ENCODE measurements at places on chromosomes 4 and X.
A peak's percentile ranks its signal among the peaks of the same experiment; 100 is the strongest.

DNA sequence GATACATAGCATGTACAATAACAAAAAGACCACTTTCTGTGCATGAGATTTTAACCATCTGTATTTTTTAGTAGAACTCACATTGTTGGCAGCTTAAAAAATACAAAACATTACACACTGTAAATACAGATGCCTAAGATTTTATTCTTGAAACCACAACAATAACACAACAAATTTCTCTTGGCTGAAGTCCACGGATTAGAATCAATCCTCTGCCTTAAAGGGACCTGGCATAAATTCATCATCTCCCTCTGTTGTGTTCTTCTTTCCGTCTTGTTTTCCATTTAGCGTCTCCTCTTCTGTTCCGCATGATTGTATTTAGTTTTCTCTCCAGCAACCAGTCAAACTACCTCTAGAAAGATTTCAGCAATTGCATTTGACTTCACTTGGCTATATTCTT lies 231.0 kb downstream of the SPOCK3 start:
- no peak for DNase-seq
- H3K27me3 ChIP-seq = no peaks in the 10 kb centered on the region
- H3K4me1 ChIP-seq = no peaks in the 10 kb centered on the region
- H3K36me3 ChIP-seq = no peaks in the 10 kb centered on the region

DNA sequence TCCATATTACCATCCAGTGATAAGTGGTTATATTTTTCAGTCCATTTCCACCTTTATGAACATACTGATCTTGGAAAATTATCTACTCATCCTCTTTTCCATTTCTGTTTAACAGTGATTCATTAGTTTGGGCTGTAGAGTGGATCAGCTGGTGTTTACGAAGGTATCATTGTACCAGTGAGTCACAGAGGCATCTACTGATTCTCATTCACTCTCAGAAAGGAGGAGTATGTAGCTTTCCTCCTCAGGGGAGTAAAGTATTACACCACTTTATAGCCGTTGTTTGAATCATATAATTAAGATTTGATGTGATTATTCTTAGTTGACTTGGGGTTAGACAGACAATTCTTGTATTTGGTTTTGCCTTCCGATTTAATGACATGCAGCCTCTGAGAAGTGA lies 74.7 kb downstream of the GALNT7 start:
- H3K4me3 ChIP-seq = no peak overlapping the region
- H3K27me3 ChIP-seq = no peaks in the 10 kb centered on the region
- H3K36me3 ChIP-seq = peaks cover 6% of the 10 kb centered on the region
- no peak overlapping the region for H3K27ac ChIP-seq
- H3K4me1 ChIP-seq = peaks cover 54% of the 10 kb centered on the region

DNA sequence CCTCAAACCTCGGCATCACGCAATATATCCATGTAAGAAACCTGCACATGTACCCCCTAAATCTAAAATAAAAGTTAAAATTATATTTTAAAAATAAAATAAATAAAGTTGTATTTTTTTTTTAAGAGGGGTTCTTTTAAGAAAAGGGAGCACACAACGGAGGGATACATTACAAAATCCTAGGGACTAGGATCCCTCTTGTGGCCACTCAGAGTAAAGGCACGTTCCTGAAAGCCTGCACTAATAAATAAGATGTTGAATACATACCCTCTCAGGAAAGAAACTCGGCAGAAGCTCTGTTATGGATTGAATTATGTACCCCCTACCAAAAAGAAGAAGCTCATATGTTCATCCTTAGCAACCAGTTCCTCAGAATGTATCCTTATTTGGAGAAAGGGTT lies 50.9 kb upstream of the PRDX4 start:
- H3K4me3 ChIP-seq = no peak overlapping the region
- H3K36me3 ChIP-seq = no peaks in the 10 kb centered on the region
- peaks cover 6% of the 10 kb centered on the region for H3K27me3 ChIP-seq
- no peak for DNase-seq
- no peak overlapping the region for H3K27ac ChIP-seq

DNA sequence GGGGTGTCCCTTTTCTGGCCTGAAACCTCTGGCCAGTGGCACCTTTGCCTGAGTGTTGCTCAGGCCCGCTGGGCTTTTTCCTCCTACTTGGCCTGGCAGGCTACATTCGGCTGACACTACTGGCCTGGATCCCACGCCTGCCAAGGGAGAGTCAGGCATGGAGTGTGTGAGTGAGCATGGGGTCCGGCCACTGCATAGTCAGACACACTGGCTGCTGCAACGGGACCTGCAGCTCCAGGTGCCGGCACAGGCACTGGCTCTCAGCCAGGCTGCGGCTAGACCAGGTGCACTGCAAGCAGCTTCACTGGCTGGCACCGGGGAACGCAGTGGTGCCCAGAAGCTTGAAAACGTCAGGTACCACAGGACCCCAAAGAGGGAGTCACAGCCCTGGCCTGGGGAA lies 434.9 kb downstream of the ARHGAP24 start:
- DNase-seq = no peak
- H3K27ac ChIP-seq = no peak overlapping the region
- H3K36me3 ChIP-seq = peaks cover 11% of the 10 kb centered on the region
- peaks cover 12% of the 10 kb centered on the region for H3K4me1 ChIP-seq
- no peaks in the 10 kb centered on the region for H3K27me3 ChIP-seq

GRCh38 chrX:71510161-71510560 lies 22.7 kb upstream of the OGT start:
- H3K4me3 ChIP-seq = no peak overlapping the region
- DNase-seq = no peak
- H3K27me3 ChIP-seq = no peaks in the 10 kb centered on the region
- H3K27ac ChIP-seq = no peak overlapping the region
- H3K36me3 ChIP-seq = peaks cover 5% of the 10 kb centered on the region

GRCh38 chr4:133263104-133263503 lies 114.0 kb downstream of the PCDH10 start:
- no peak for DNase-seq
- H3K27me3 ChIP-seq = no peaks in the 10 kb centered on the region
- no peaks in the 10 kb centered on the region for H3K36me3 ChIP-seq
- H3K4me3 ChIP-seq = no peak overlapping the region
- no peak overlapping the region for H3K27ac ChIP-seq

DNA sequence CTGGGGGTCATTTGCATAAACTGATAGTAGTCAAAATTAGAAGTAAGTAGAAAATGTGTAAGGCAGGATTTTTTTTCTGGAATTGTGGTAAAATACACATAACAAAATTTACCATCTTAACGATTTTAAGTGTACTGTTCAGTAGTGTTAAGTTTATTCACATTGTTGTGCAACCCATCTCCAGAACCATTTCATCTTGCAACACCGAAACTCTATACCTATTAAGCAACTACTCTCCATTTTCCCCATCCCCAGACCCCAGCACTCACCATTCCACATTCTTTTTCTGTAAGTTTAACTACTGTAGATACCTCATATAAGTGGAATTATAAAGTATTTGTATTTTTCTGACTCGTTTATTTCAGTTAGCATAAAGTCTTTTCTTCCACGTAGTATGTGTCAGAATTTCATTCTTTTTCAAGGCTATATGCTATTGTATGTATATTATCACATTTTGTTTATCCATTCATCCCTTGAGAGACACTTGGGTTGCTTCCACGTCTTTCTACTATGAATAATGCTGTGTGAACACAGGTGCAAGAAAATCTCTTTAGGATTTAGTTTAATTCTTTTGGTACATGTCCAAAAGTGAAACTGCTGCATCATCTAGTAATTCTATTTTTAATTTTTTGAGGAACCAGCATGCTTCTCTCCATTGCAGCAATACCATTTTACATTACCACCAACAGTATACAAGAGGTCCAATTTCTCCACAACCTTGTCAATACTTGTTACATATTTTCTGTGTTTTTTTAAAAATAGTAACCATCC lies 39.1 kb upstream of the NSUN7 start:
- no peak overlapping the region for H3K4me3 ChIP-seq
- no peak overlapping the region for H3K27ac ChIP-seq
- peaks cover 16% of the 10 kb centered on the region for H3K27me3 ChIP-seq
- H3K4me1 ChIP-seq = peaks cover 2% of the 10 kb centered on the region

- DNase-seq = no peak
- peaks cover 41% of the 10 kb centered on the region for H3K4me1 ChIP-seq
- peaks cover 13% of the 10 kb centered on the region for H3K36me3 ChIP-seq
- no peak overlapping the region for H3K4me3 ChIP-seq
Measured at GRCh38 chr4:184269879-184270430, 52.3 kb upstream of the ENPP6 start.

DNA sequence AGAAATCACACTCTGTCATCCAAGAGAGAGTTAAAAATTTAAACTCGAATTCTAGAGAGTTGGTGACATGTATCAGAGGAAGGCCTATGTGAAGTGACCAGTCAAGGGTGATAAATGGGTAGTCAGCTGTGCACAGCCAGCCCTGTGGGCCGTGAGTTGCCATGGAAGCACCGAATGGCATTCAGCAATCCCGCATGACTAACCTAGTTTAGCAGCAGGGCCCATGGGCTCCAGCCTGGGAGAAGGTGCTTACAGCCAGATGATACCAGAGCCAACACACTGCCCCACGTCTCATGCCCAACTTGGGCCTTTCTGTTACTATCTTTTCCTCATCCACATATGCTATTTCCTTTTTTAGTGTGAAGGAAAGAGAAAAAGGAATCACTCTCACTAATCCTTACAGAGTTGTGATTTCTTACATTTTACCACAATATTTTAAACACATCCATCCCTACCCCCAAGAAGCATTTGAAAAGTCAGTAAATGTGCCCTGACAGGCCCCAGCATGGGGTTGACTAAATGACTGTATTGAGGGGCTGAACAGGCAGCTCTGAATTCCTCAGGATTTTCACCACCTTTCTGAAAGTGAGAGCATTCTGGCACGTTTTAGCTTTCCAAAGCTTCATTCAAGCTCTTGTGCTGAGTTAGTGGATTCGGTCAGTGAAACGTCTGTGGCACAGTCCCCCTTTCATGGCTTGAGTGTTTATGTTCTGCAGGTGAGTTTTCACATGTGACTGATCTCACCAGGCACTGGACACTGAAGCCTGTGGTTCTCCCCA lies 104.2 kb downstream of the AFF1 start:
- H3K4me3 ChIP-seq = peak overlapping the region; percentile 25
- H3K36me3 ChIP-seq = no peaks in the 10 kb centered on the region
- peaks cover 41% of the 10 kb centered on the region for H3K4me1 ChIP-seq
- DNase-seq = no peak
- peak overlapping the region; percentile 83 for H3K27ac ChIP-seq

- H3K27ac ChIP-seq = no peak overlapping the region
- no peaks in the 10 kb centered on the region for H3K36me3 ChIP-seq
- H3K27me3 ChIP-seq = no peaks in the 10 kb centered on the region
- no peak overlapping the region for H3K4me3 ChIP-seq
- H3K4me1 ChIP-seq = no peaks in the 10 kb centered on the region
Measured at GRCh38 chr4:13176741-13177142, 307.4 kb downstream of the RAB28 start.

DNA sequence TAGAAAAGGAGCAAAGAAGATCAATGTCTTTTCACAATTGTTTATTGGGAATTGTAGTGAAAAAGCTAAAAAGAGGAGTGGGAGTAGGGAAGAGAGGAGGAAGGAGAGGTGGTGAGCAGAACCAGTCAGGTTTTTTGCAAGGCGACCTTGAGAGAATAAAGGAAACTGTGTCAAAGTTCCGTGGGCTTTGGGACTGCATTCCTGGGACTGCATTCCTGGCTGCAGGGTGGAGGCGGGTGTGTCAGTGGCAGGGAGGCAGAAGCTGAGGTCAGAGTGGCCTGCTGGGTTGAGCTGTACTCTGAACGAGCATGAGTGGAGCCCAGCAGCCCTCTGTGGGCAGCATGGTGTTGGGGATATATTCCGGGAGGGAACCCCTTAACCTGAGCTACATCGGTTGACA lies 66.8 kb upstream of the UCP1 start:
- H3K27ac ChIP-seq = peak overlapping the region; percentile 6
- no peak overlapping the region for H3K4me3 ChIP-seq

GRCh38 chr4:55103224-55103623 lies 22.2 kb downstream of the KDR start:
- no peak overlapping the region for H3K4me3 ChIP-seq
- H3K4me1 ChIP-seq = no peaks in the 10 kb centered on the region
- peaks cover 5% of the 10 kb centered on the region for H3K27me3 ChIP-seq
- no peak for DNase-seq
- no peak overlapping the region for H3K27ac ChIP-seq
- H3K36me3 ChIP-seq = no peaks in the 10 kb centered on the region

GRCh38 chrX:19990151-19990555 lies 708 bp downstream of the BCLAF3 start:
- no peak overlapping the region for H3K27ac ChIP-seq
- peaks cover 13% of the 10 kb centered on the region for H3K4me1 ChIP-seq
- H3K27me3 ChIP-seq = no peaks in the 10 kb centered on the region
- H3K4me3 ChIP-seq = peak overlapping the region; percentile 86
- DNase-seq = no peak
- peaks cover 2% of the 10 kb centered on the region for H3K36me3 ChIP-seq

DNA sequence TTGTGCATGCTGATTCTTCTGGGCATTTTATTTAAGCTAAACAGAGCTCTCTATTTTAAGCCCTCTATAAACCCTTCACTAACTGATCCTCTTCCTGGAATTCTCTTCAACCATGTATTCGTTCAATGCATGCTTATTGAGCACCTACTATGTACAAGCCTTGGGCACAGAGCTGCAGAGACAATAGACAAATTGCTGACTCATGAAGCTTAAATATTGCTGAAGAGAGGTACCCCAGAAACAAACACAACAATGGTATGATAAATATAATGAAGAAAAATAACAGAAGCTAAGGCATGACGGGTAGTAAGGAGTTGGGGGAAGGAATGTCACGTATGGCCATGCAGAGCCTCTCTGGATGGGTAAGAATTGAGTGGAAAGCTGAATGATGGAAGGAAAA lies 222.2 kb downstream of the PPARGC1A start:
- no peak overlapping the region for H3K4me3 ChIP-seq
- no peaks in the 10 kb centered on the region for H3K27me3 ChIP-seq
- no peaks in the 10 kb centered on the region for H3K36me3 ChIP-seq
- H3K27ac ChIP-seq = no peak overlapping the region
- no peak for DNase-seq

DNA sequence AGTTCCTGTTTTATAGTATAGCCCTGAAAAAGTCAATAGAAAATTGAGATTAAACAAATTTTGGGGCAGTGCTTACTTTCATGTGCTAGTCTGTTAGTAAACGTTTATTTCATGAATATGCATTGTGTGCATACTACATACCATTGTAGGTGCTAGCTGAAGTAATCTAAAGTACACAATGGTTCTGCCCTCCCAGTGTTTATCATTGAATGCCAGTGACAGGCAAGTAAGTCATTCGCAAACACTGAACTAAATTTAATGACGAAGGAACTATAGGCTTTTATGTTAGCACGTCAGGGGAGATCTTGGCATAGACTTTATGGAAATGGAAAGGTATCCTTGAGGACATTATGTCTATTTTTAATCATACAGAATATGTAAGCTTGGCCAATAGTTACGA lies 426.9 kb upstream of the EPHA5 start:
- no peak for DNase-seq
- no peak overlapping the region for H3K27ac ChIP-seq
- H3K4me1 ChIP-seq = no peaks in the 10 kb centered on the region
- no peak overlapping the region for H3K4me3 ChIP-seq
- H3K36me3 ChIP-seq = no peaks in the 10 kb centered on the region
